Stimulated activated CD4-positive, alpha-beta T cell treated with anti-CD3 and anti-CD28 coated beads, Interleukin-4, amount 100 ng/mL, for 1 hour (primary cell): ENCODE measurements at places on chromosomes 11 and 22.

DNA sequence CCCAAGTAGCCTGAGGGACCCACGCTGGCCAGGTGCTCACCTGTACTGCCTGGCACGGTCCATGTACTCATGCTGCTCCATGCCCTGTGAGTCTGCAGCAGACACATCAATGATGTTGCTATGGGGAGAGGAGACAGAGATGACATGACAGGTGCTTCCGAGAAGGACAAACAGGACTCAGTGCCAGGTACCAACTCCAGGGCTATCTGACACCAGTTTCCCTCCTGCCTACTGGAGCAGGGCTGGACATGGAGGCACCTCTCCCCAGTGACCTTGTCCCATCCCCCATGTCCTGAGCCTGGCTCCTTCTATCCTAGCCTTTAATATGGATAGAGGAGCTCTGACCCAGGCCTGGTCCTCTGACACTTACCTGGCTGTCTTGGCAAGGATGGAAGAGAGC lies 4.4 kb downstream of the LAMTOR1 start:
- no peak for DNase-seq

GRCh38 chr22:38956551-38956950 lies 858 bp upstream of the APOBEC3A start:
- DNase-seq, result no peak

- DNase-seq, result peak; percentile 7
Observed at GRCh38 chr22:21032037-21032867, at the start of gene SLC7A4. Gene SLC7A4 (minus strand): TSS chr22:21032561. CDS start chr22:21031812, 749 bp downstream.

DNA sequence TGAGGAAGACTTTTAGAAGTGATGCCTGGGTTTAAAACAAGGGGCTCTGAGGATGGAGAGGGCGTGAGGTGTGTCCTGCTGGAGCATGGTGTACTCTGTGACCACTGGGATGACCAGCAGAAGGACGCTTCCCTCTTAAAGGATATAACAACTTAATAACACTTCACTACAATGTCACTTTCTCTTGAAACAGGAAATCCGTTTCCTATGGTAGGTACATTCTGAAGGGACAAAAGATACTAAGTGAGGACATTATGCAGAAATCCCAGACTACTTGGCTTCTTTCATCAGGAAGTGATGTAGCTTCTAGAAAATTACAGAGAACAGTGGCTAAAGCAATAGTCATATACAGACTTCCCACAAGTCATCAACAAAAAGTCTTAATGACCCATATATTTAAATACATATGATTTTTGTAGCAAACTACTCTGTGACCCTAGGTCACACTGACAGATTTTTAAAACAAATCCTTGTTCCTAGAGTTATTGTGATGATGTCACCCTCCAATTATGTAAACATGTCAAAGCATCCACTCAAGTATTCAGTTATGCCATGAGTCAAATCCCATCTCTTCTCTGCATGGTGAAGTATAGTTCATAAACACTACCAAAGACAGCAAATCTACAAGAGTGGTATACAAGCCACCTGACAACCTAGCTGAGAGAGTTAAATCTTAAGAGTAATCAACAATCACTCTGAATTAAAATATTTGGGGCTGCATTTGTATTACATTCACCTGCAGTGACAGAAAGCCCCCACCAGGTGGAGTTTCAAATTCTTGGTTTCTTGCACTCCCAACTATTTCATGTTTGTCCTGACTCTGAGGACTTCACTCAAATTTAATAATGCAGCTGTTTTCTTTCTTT lies 32.8 kb downstream of the PITPNB start:
- DNase-seq, result peak; percentile 33

GRCh38 chr22:36103891-36104290 lies 56.7 kb downstream of the APOL3 start:
- no peak for DNase-seq

- no peak for DNase-seq
Observed at GRCh38 chr11:103903621-103904323, 132.7 kb upstream of the DDI1 start.

- no peak for DNase-seq
Observed at GRCh38 chr11:63997104-63997700, 11.0 kb downstream of the OTUB1 start.

DNA sequence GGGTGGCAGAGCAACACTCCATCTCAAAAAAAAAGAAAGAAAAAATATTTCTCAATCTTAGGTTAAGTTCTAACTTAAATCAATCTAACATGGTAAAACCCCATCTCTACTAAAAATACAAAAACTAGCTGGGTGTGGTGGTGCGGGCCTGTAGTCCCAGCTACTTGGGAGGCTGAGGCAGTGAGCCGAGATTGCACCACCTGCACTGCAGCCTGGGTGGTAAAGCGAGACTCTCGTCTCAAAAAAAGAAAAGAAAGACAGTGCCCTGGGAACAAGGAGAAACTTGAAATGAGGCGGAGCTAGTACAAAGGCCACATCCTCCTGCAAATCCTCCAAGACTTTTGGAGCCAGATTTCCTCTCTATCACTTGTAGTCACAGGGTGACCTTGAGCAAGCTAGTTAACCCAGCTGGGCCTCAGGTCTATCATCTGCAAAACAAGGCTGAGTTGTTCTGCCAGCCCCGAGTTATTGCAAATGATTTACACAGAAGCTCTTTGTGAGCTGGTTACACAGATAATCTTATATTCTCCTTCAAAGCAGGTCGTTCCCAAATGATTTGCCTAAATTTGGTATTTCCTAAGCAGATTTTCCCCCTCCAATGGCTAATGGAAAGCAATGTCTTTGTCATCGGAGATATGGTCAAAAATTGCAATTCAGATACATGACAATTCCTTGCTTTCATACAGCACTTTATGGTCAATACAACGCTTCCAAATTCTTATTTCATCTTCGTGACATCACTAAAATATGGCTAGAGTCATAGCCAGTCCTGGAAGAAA lies 1.9 kb downstream of the ANKRD54 start:
- no peak for DNase-seq
